Endothelial cell (in vitro differentiated cells): ENCODE measurements at places on chromosomes 2 and 18. TPM values are rescaled to one million over a fixed set of nuclear protein-coding genes. Genes with fewer than 3 reads are reported as not detected.

The OTOS gene
- not detected for total RNA-seq

- no peaks in the 10 kb centered on the region for H3K36me3 ChIP-seq
- no peak for DNase-seq
- no peaks in the 10 kb centered on the region for H3K27me3 ChIP-seq
- peaks cover 4% of the 10 kb centered on the region for H3K4me1 ChIP-seq
- H3K27ac ChIP-seq, result no peak overlapping the region
Measured at GRCh38 chr18:27652480-27653121, 467.5 kb upstream of the CHST9 start.

- H3K4me3 ChIP-seq, result no peak overlapping the region
- H3K27me3 ChIP-seq, result no peaks in the 10 kb centered on the region
- peaks cover 3% of the 10 kb centered on the region for H3K4me1 ChIP-seq
Measured at GRCh38 chr2:179963626-179964025, 43.5 kb downstream of the CWC22 start.

DNA sequence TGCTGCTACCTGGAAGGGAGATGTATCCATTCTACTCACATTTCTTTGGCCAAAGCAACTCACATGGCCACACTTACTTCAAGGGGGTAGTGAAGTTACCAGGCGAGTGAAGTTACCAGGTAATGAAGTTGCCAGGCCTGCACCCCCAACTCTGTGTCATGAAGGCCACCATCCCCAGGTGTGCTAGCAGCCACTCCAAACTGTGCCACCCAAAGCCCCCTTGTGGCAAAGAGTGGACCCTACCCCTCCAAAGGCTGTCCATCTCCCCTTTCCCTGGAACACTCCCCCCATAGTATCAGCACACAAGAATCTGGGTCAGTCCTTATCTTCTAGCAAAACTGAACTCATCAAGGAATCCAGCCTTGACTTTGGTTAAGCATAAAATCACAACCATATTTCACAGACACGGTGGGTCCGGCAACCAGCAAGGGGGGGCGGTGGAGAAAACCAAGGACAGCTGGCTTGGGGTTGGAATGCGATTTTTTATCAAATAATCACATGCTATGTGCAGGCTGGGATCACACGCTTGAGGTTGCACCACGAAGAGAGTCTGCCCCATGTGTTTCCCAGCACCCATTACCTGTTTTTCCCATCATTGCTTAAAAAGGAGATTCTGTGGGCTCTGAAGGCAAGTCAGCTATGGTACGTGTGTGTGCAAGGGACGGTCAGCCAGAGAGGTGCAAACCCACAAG, 60.9 kb downstream of the ZFP36L2 start:
- H3K4me3 ChIP-seq, result no peak overlapping the region
- H3K27me3 ChIP-seq, result peaks cover 4% of the 10 kb centered on the region
- H3K36me3 ChIP-seq, result peaks cover 8% of the 10 kb centered on the region
- peak; percentile 16 for DNase-seq
- H3K4me1 ChIP-seq, result peaks cover 19% of the 10 kb centered on the region

GRCh38 chr2:71240794-71241193, 13.9 kb upstream of the PAIP2B start:
- H3K4me3 ChIP-seq, result no peak overlapping the region
- peaks cover 4% of the 10 kb centered on the region for H3K27me3 ChIP-seq
- no peaks in the 10 kb centered on the region for H3K36me3 ChIP-seq
- peaks cover 4% of the 10 kb centered on the region for H3K4me1 ChIP-seq
- DNase-seq, result no peak
- no peak overlapping the region for H3K27ac ChIP-seq

- H3K27me3 ChIP-seq, result no peaks in the 10 kb centered on the region
- H3K27ac ChIP-seq, result no peak overlapping the region
- H3K36me3 ChIP-seq, result no peaks in the 10 kb centered on the region
- H3K4me1 ChIP-seq, result peaks cover 3% of the 10 kb centered on the region
- H3K4me3 ChIP-seq, result no peak overlapping the region
Measured at GRCh38 chr2:49616800-49617199, 462.5 kb upstream of the FSHR start.

DNA sequence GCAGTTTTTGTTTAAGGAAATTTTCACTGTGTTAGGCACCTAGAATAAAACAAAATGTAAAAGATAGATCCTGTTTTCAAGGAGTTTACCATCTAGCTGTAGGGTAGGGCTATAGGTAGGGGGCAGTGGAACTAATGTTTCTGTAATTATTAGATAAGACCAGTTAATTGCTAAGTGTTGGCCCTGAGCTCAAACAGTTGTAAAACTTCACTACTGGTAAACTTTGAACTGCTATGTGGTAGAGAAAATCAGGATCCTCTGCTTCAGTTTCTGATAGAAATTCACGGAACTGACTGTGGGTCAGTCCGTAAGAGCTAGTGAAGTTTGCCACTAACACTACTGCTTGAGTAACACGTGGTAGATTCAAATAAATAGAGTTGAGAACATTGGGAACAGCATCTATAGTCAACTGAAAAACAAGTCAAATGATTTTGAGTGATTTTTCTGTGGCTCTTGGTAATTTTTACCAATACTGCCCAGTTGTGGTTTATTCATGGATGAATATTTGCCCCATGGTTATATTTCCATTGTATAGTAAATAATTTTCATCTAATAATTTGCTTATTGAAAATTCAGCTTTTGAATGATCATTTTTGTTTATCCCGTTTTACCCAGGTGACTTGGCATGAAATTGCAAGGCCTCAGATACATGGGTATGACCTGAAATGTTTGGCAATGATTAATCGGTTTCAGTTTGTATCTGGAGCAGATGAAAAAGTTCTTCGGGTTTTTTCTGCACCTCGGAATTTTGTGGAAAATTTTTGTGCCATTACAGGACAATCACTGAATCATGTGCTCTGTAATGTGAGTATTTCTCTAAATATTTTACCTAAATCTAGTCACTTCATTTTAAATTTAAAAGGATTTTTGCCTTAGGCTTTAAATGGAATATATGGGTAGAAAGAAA, 26.4 kb downstream of the ELP2 start:
- H3K4me3 ChIP-seq, result no peak overlapping the region
- H3K4me1 ChIP-seq, result no peaks in the 10 kb centered on the region
- H3K27ac ChIP-seq, result no peak overlapping the region
- no peak for DNase-seq
- peaks cover 4% of the 10 kb centered on the region for H3K27me3 ChIP-seq

DNA sequence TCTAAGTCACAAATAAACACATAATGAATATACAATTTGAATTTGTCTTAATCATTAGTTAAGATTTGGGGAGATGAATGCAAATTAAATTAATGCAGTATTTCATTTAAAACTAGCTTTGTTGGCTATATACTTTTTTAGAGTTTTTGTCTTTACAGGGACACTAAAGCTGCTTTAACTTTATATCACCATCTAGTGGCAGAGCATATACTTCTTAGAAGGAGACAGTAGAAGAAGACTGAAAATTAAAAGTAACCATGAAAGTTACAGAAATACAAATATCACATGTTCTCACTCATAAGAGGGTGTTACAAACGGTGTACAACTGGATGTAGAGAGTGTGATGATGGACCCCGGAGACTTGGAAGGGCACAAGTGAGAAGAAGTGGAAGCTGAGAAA, 268.3 kb upstream of the NETO1 start:
- no peak for DNase-seq
- H3K36me3 ChIP-seq, result no peaks in the 10 kb centered on the region
- peaks cover 1% of the 10 kb centered on the region for H3K27me3 ChIP-seq
- H3K4me3 ChIP-seq, result no peak overlapping the region
- no peaks in the 10 kb centered on the region for H3K4me1 ChIP-seq
- no peak overlapping the region for H3K27ac ChIP-seq

DNA sequence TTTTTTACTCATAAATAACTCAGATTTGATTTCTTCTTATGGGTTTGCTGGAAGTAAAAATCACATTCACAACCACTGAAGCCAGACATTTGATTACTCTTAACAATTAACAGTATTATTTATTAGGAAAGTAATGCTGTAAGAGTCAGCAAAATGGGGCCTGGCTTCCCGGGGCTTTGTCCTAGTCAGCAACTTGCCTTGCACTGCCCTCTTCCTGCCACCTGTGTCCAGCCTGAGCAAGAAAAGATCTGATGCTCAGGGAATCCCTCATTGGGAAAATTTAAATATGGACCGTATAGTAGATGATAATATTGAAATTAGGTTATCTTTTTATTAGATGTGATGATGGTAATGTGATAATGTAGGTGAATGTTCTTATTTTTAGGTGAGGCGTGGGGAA, 30.8 kb upstream of the ACYP2 start:
- no peak overlapping the region for H3K27ac ChIP-seq
- no peaks in the 10 kb centered on the region for H3K27me3 ChIP-seq
- peak; percentile 18 for DNase-seq
- no peaks in the 10 kb centered on the region for H3K36me3 ChIP-seq
- H3K4me3 ChIP-seq, result no peak overlapping the region
- H3K4me1 ChIP-seq, result peaks cover 2% of the 10 kb centered on the region

DNA sequence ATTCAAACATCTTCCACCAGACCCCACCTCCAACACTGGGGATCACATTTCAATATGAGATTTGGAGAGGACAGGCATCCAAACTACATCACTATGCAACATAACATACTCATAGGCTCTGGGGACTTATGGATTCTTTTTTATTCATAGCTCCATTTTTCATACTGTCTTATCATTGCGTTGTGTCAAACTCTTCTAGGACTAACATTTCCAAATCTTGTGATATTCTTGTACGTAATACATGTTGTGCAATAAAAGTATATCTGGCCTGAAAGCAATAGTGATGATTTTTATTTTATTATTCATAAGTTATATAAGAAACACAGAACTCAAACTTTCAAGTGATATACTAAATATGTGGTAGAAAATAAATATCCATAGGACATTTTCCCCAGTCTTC, 60.6 kb upstream of the ACTR3 start:
- DNase-seq, result no peak
- H3K27ac ChIP-seq, result no peak overlapping the region
- no peaks in the 10 kb centered on the region for H3K36me3 ChIP-seq
- H3K27me3 ChIP-seq, result peaks cover 2% of the 10 kb centered on the region

The SERPINB4 gene
- total RNA-seq, result 0.41 TPM

The EFR3B gene
- total RNA-seq, result 11.3 TPM

The ASXL3 gene
- total RNA-seq, result 7.2 TPM

DNA sequence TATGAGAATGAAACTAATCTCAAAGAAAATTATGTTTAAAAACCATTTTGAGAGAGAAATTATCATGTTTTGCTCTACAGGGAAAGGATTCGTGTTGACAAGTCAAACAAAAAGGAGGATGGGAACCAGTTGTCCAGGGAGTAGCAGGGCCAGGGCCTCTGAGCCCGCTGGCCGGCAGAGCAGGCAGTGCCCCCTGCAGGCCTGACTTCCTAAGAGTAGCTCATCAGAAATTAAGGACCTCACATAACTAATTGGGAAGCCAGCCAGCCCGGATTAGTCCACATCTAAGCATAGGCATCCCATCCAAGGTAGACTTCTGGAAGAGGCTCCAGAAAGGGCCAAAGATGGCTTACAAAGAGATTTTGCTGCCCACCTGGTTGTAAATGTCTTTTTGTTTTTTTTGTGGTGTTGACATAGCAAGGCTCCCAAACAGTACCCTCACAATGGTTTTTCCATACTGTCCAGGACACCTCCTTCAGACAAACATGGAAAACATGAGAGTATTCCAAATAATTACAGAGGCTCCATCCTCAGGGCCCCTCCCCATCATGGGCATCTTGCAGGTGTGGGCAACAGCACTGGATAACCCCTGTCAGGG, 241.2 kb upstream of the TANK start:
- H3K4me1 ChIP-seq, result no peaks in the 10 kb centered on the region
- peaks cover 2% of the 10 kb centered on the region for H3K27me3 ChIP-seq
- H3K27ac ChIP-seq, result no peak overlapping the region
- H3K36me3 ChIP-seq, result no peaks in the 10 kb centered on the region
- H3K4me3 ChIP-seq, result no peak overlapping the region

DNA sequence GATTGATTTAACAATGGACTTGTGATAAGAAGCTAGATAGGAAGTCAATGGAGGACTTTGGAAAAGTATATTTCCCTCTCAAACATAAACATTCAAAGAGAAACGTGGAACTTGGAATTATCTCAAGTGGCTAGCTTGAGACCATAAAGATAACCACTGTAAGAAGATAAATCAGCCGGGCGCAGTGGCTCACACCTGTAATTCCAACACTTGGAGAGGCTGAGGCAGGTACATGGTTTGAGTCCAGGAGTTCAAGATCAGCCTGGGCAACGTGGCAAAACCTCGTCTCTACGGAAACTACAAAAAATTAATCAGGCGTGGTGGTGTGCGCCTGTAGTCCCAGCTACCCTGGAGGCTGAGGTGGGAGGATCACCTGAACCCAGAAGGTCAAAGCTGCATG, 405.9 kb upstream of the ACVR2A start:
- no peaks in the 10 kb centered on the region for H3K27me3 ChIP-seq
- no peak overlapping the region for H3K27ac ChIP-seq
- no peak overlapping the region for H3K4me3 ChIP-seq

The RETREG2 gene
- total RNA-seq, result 90.6 TPM

DNA sequence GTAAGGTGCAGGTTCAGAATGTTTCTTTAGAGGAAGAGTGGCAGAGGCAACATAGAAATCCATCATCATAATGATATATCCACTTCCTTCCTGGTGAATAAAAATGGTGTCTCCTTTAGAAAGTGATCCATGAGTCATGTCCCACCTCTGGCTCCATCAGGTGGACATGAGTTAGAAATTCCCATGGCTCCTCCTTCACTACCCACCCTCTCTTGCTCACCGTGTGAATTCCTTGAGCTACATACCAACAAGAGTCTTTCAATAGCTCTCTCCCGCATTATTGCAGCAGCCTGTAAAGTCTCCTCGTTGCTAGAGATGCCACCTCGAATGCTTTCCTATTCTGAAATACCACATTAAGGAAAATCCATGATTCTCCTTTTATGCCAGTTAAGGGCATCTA, 317.6 kb downstream of the LNPK start:
- DNase-seq, result no peak
- no peak overlapping the region for H3K4me3 ChIP-seq
- no peaks in the 10 kb centered on the region for H3K4me1 ChIP-seq
- no peak overlapping the region for H3K27ac ChIP-seq

The TUBB8B gene
- 1.4 TPM for total RNA-seq

GRCh38 chr2:131646669-131647297, 119.1 kb downstream of the CCDC74A start:
- H3K36me3 ChIP-seq, result no peaks in the 10 kb centered on the region
- DNase-seq, result no peak
- no peaks in the 10 kb centered on the region for H3K4me1 ChIP-seq
- H3K4me3 ChIP-seq, result no peak overlapping the region
- no peak overlapping the region for H3K27ac ChIP-seq

The GKN2 gene
- total RNA-seq, result 0.36 TPM

The RNF144A gene
- total RNA-seq, result 81.3 TPM

DNA sequence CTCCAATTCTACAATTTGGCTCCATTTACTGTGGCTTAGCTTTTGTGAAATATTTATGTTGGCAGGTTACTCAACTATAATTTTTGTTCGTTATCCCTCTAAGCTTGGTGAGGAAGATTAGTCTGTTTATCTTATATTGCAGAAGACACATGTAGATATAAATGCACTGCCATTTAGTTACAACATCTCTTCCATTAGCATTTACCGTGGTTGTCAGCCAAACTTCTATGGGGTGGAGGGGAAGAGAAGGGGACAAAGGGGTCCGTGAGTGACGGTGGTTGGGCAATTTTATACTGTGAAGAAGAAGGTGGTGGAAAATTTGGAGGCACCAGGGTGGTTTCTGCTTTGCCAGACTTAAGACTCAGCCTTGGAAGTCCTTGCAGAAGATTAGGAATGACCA, 117.6 kb upstream of the CXCR4 start:
- no peaks in the 10 kb centered on the region for H3K27me3 ChIP-seq
- no peak overlapping the region for H3K27ac ChIP-seq
- no peak overlapping the region for H3K4me3 ChIP-seq
- DNase-seq, result no peak
